ENCODE measurements at places on chromosomes 2 and 18. TPM values are rescaled to one million over a fixed set of nuclear protein-coding genes. Genes with fewer than 3 reads are reported as not detected.

NETO1 gene
- total RNA-seq: not detected

PHOSPHO2 gene
- 0.96 TPM for total RNA-seq

PARD6G gene
- 20.2 TPM for total RNA-seq

VSNL1 gene
- total RNA-seq: 8.7 TPM

ADCYAP1 gene
- not detected for total RNA-seq

DNAJC5G gene
- not detected for total RNA-seq

MC2R gene
- not detected for total RNA-seq

YES1 gene
- total RNA-seq: 274 TPM

RTP5 gene
- total RNA-seq: not detected

ADRA2B gene
- not detected for total RNA-seq

BOLL gene
- total RNA-seq: not detected

CRYBA2 gene
- not detected for total RNA-seq

C2orf74 gene
- total RNA-seq: 4.1 TPM

MC4R gene
- not detected for total RNA-seq

ANKRD30B gene
- not detected for total RNA-seq

M1AP gene
- 0.96 TPM for total RNA-seq

CLEC4F gene
- total RNA-seq: not detected

HTR2B gene
- not detected for total RNA-seq

PLEKHH2 gene
- 1.7 TPM for total RNA-seq

LOXHD1 gene
- not detected for total RNA-seq

KIF5C gene
- total RNA-seq: not detected

ALK gene
- total RNA-seq: not detected

CAPN14 gene
- total RNA-seq: 2.2 TPM

ASAP2 gene
- 36.9 TPM for total RNA-seq

MARCO gene
- total RNA-seq: not detected

PRKAG3 gene
- total RNA-seq: not detected

CRYGD gene
- not detected for total RNA-seq
